GM12878 (cell line): ENCODE measurements at places on chromosomes 11 and 22. TPM values are rescaled to one million over a fixed set of nuclear protein-coding genes. Genes with fewer than 3 reads are reported as not detected.

- DNase-seq: peak; percentile 99
Measured at GRCh38 chr11:110026858-110027626, 66.2 kb upstream of the ZC3H12C start.

DNA sequence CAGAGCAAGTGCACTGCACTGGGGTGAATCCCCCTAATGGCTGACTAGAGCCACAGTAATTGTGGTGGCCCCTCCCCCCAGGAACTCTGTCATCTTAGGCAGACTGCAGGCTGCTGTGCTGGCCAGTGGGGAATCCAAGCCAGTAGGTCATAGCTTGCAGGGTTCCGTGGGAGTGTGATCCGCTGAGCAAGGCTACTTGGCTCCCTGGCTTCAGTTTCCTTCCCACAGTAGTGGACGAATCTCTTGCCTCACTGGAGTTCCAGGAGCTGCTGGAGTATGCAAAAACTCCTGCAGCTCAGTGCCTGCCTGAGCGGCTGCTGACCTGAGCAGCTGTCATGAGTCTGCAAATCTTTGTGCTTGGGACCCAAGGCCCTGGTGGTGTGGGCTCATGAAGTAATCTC lies 13.2 kb downstream of the OOSP3 start:
- DNase-seq: no peak

GRCh38 chr11:28146123-28146751 lies 38.0 kb downstream of the METTL15 start:
- DNase-seq: no peak

DNA sequence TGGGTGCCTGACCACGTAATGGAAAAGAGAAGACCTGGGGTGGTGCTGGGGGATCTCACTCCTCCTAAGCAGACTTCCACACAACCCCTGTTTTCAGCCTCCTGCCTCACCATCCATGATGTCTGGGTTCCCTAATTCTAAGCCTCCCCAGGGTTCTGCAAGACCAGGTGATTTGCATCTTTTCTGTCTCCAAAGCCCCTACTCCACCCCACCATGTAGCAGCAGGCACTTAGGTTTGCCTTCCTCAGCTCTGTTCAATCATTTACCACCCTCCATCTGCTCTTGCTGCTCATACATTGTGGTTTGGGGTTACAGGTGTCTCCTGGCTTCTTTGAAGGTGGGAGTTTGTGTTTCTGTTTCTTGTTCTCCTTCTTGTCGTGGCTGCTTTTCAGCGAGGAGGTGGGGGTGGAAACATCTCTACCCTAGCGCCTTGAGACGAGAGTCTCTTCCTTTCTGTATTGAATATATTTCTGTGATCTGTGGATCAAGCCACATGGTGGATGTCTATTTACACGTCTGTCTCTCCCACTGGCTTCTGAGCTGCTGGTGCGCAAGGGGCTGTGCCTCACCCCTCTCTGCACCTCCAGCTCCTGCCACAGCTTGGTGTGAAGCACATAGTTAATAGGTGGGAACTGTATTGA lies 6.6 kb upstream of the SSTR3 start:
- peak; percentile 99 for DNase-seq

GRCh38 chr11:73262851-73263495 lies 9.2 kb upstream of the P2RY6 start:
- DNase-seq: no peak

DNA sequence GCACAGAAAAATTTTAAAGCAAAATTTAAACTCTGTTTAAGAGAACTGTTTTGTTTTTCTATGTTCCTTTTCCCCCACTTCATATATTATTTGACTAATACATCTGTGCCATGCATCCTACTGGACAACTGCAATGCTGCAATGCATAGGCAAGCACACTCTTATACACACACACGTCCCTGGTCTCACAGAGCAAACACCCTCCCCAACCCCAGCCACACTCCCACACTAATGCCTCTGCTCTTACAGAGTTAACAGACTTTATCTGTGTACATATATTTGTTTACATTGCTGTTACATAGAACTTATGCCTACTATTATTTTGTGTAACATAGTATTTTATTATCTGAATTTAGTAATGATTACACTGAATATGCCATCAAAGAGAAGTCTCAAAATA lies 25.5 kb upstream of the CTSC start:
- DNase-seq: no peak

The C11orf97 gene
- total RNA-seq: not detected in 2 replicates

The APOBEC3F gene
- total RNA-seq: 29.1 and 30.6 TPM in 2 replicates

The C11orf98 gene
- total RNA-seq: 94.4 and 97.1 TPM in 2 replicates

The FAM180B gene
- not detected in 2 replicates for total RNA-seq
